Mesendoderm (in vitro differentiated cells): ENCODE measurements at places on chromosomes 3 and 15.
A peak's percentile ranks its signal among the peaks of the same experiment; 100 is the strongest.

DNA sequence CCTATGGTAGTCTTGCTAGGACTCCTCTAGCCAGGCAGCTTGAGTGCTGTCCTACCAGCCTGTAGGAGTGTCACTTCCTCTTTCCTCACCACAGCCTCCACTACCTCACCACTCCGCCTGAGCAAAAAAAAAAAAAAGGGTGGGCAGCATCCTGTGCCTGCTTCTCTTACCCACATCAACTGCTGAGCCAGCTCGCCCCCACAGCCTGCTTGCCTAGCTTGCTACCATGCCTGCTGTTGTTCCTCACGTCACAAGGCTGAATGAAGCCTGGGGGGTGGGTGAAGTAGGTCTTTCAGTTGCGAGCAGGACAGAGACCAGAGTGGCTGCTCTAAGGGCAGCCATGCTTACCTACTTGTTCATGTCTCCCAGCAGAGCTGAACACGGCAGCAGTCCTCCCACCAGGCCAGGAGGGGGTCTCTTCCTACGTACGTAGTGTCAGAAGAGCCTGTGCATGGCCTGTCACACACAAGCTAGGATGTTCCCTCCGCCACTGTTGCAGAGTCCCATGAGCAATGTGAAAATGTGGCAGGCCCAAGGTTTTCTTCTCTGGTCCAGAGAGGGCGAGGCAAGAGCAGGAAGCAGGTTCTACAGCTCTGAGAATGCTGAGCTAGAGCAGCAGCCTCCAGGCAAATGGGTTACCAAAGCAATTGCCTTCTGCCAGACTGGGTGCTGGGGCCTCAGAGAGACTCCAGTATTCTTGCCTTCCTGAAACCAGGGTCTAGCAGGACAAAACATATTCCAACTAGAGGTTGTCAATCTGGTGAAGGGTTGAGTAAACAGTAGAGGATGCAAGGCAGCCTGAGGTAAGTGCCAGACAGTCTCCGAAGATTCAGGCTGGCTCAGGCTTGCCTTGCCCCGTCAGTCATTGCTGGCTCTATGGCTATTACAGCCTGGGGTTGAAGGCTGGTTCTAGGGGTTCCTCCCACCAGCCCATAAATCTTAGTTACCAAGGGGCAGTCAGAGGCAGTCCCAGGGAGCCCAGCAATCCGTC, 8.1 kb downstream of the PPM1M start:
- no peak for DNase-seq

GRCh38 chr3:134694946-134695543, 44.2 kb upstream of the KY start:
- no peak for DNase-seq

- DNase-seq = no peak
These were observed 101.2 kb downstream of the CD47 start for GRCh38 chr3:107989661-107990060.

GRCh38 chr3:59829527-59829926, 779.7 kb upstream of the CFAP20DC start:
- DNase-seq = no peak

DNA sequence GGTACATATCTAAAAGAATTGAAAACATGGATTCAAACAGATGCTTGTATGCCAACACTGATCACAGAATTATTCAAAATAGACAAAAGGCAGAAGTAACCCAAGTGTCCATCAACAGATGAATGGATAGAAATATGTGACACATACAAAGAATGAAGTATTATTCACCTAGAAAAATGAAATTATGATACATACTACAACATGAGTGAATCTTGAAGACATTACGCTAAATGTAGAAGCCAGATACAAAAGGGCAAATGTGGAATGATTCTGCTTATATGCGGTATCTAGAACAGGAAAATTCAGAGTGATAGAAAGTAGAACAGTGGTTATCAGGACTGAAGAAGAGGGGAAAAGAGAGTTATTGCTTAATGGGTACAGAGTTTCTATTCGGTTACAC, 26.2 kb upstream of the SLC12A8 start:
- no peak for DNase-seq

DNA sequence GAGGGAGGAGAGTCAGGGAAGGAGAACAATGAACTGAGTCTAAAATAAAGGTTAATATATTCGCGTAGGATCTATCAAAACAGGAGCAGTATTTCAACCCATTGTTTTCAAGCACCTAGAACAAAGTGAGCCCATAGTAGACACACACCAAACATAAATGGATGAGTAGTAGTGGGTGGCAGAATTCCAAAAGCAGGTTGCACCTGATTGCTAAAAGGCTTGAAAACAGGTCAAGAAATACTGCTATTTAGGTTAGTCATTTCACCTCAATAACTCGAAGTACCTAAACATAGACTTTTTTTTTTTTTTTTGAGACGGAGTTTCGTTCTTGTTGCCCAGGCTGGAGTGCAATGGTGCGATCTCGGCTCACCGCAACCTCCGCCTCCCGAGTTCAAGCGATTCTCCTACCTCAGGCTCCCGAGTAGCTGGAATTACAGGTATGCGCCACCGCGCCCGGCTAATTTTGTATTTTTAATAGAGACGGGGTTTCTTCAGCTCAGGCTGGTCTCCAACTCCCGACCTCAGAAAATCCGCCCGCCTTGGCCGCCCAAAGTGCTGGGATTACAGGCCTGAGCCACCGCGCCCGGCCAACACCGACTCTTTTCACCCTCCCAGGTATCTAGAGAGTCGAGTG, 855 bp upstream of the ABHD5 start:
- DNase-seq = no peak

DNA sequence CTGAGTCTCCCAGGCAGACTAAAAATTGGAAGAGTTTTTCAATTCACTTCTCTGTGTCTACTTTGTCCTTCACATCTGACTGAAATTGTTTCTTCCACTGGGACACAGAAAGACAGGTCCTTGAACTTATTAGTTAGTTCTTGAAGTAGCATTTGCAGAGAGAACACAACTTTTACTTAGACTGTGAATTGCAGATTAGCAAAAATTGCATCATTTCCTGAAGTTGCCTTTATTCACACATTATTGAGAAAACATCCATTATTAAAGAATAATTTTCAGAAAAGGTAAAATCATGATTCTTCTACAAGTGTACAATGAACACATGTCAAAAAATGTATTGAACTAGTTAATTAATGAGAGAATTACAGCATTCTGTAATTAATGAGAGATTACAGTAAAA, 1.4 kb upstream of the COMMD2 start:
- DNase-seq = no peak

DNA sequence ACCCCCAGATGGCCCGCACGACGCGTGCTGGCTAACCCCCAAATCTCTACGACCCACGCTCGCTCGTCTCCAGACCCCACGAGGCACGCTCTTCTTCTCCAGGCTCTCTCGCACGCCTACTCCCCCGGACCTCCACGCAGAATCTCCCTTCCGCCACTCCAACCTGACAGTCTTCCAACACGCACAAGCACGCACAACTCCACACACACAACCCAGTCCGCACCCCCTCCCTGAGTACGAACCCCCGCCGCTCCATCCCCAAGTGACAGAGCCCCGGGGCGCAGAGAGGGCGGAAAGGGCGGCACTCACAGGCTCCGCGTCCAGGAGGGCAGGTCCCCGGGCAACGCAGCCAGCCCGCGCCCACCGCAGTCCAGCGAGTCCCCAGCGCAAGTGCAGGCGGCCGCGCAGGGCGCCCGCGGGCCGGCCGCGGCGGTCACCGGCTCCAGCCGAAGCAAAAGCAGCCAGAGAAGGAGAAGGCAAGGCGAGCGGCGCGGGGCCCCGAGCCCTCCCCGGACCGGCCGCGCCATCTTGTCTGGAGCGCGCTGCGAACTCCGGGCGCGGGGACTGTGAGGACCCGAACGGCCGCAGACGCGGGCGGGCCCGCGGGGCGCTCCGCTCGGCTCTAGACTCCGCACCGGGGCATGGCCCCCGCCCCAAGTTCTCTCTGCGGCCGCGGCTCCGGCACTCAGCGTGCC, 794 bp downstream of the LRIG1 start:
- DNase-seq = no peak

- no peak for DNase-seq
These were observed 9.3 kb upstream of the HCN4 start for GRCh38 chr15:73378089-73378488.

GRCh38 chr15:59995568-59996297, 8.4 kb upstream of the FOXB1 start:
- peak; percentile 44 for DNase-seq

GRCh38 chr3:14744556-14744955, 69.6 kb downstream of the C3orf20 start:
- no peak for DNase-seq

- DNase-seq = no peak
These were observed 32.3 kb downstream of the ARRDC4 start for GRCh38 chr15:97992823-97993222.

GRCh38 chr3:79506751-79507150, 261.0 kb downstream of the ROBO1 start:
- DNase-seq = no peak

DNA sequence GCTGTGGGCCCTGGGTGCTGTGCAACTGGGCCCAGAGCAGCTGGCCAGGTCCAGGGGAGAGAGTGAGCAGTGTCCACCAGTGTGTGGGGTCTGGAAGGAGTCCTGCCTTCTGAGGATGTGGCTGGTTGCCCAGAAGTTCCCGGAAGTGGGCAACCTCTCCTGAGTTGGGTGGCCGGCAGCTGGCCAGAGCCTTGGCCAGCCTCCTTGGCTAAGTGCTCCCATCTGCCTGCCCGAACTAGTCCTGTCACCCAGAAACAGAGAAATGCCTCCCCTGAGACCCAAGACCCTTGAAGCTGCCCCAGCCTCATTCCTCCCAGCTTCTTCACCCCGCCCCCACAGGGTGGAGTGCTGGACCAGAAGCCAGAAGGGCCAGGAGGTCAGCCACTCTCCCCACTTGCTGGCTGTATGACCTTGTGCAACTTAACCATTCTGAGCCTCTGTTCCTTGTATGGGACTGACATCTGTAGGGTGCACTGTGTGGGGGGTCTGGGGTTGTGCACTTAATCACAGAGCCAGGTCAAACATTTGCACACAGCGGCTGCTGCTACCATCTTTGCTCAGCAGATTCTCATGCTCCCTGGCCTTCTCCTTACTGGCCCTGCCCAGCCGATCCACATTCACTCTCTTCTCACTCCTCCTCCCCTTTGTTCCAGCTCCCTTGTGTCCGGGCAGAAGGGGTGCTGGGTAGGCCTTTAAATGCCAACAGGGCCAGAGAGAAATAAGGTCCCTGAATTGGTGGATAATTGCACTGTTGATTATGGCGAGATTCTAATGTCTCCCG, 7.5 kb upstream of the ALAS1 start:
- DNase-seq = no peak

- no peak for DNase-seq
These were observed 29.2 kb downstream of the SLC6A11 start for GRCh38 chr3:10845001-10845761.

GRCh38 chr15:60890375-60891230, 338.5 kb downstream of the RORA start:
- DNase-seq = no peak

- no peak for DNase-seq
These were observed 79.4 kb downstream of the GTPBP8 start for GRCh38 chr3:113070072-113070640.

GRCh38 chr15:53759411-53759931, at the start of gene WDR72:
Gene WDR72 (minus strand): TSS chr15:53759663. CDS start chr15:53733149, 26,514 bp downstream.
- DNase-seq = peak; percentile 47

GRCh38 chr3:28286595-28286994, 45.2 kb downstream of the CMC1 start:
- DNase-seq = peak; percentile 45

GRCh38 chr15:100318880-100319279, 22.9 kb downstream of the ADAMTS17 start:
- DNase-seq = no peak

DNA sequence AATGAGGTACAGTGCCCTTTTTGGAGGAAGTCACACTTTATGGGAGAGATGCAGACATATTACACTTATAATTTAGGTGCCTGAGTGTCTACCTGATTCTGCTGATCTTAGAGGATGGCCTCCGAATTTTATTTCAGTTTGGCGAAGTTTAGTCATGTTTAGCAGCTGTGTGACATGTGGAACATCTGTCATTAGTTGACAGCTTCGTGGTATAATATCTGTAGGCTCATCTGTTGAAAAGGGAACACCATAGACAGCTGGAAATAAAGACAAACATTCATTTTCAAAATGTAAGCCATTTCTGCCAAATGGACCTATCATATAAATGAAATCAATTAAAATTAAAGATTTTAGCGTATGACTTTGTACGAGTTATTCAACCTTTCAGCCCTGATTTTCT, 165.4 kb downstream of the CFAP20DC start:
- no peak for DNase-seq
